ENCODE measurements at places on chromosomes 7 and 10. TPM values are rescaled to one million over a fixed set of nuclear protein-coding genes. Genes with fewer than 3 reads are reported as not detected.

DNA sequence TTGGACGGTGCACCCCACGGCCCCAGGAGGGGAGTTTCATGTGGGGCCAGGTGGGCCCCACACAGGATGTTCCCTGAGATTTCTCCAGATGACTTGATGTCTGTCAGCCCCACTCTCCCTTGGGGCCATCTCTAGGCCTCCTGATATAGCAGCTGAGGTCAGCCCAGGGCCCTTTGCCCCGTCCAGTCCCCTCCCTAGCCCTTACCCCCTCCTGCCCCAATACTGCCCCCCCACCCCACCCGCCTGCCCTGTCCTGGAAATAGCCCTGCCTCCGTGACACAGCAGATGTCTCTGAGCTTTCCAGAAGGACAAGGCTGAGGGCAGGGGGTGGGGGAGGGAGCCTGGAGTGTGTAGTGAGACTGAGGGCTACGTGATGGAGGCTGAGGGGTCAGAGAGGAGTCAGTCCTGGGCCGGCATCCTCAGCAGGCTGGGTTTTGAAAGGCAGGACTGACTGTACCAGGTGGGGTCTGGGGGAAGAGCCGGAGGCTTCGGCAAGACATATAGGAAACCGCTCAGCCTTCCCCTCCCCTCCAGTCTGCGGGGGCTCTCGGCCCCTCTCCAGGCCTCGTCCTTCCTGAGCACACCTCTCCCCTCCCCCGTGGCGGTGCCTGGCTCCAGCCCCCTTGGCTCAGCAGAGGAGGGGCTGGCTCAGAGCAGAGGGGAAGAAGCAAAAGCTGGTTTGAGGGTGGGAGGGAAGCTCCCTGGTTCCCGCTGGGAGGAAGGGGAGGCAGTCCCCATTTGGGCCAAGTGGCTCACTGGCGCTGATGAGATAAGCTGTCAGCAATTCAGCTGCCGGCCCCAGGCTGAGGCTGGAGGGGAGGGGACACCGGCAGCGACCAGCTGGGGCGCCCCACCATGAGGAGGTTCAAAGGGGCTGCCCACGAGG is 2.0 kb downstream of the FLNC start:
- DNase-seq = no peak

DNA sequence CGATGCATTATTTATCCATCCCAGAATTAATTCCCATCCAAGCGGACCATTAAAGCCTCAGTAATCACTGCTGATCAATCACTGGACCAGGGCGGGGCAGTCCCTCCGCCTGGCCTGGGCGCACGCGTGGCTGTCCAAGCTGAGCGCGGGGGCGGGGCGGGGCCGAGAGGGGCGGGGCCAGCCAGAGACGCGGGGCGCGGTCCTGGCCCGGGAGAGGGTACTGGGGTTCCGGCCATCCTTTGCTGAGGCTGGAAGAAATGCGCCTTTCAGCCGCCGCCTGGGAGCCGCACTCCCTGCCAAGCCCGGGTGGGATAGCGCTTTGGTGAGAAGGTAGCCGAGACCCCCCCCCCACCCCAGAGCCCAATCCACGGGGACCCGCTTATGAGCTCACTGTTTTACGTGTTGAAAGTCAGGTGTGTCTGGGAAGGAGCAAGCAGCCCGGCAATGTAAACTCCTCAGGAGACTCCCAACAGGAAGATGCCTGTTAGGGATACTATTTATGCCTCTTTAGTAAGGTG is at the start of gene ARHGAP22:
TSS of gene ARHGAP22 (minus strand) at position 83 of the 518 bp plus-strand sequence. CDS start 277 bp downstream, outside the sequence.
- DNase-seq = peak; percentile 4

- DNase-seq = peak; percentile 33
Observed at GRCh38 chr10:124735491-124736286, 8.5 kb downstream of the FAM53B start.

DNA sequence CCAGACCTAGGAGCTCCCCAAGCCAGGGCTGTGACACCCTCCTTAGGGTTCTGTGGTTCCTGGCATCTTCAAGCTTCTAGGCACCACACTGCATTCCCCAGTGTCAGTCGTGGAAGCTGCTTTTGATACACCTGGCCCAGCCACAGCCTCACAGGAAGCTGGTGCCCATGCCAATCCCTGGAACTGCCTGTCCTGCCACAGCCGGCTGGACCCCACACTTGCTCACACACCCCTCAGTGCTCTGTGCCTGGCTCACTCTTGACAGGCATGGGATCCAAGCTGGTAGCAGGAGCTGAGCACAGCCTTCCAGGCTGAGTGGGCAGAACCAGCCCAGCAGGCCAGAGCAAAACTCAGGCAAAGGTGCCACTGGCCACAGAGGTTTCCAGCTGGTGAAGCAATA is 21.8 kb downstream of the LRRC72 start:
- no peak for DNase-seq

DNA sequence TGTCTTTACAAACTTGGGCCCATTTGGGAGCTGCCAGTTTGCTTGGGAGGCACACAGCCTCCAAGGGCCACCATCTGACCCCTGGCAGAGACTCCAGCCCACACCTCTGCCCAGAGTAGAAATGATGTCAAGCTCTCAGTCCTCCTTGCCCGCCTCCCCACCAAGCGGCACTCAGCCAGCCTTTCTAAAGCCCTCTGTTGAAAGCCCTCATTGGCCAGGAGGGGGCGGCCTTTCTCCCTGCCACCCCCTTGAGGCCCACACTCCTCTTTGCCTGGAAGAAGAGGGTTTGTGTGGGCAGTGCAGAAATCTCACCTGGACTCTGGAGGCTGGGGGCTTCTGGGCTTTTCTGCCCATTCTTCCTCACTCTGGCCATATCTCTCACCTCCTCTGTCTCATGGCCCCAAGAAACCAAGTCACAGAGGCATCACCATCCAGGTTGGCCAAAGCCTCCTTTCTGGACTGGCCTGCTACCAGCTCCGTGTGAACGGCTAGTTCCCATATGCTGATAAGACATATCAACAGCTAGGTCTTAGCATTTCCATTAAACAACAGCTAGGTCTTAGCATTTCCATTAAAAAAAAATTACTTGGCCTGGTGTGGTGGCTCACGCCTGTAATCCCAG is 36.1 kb downstream of the UBTD1 start:
- DNase-seq = peak; percentile 52

CPA2 gene
- not detected for total RNA-seq

- no peak for DNase-seq
Observed at GRCh38 chr10:84428711-84429110, 100.3 kb downstream of the CCSER2 start.

- DNase-seq = no peak
Observed at GRCh38 chr10:102400076-102400475, 4.6 kb downstream of the NFKB2 start.

DNA sequence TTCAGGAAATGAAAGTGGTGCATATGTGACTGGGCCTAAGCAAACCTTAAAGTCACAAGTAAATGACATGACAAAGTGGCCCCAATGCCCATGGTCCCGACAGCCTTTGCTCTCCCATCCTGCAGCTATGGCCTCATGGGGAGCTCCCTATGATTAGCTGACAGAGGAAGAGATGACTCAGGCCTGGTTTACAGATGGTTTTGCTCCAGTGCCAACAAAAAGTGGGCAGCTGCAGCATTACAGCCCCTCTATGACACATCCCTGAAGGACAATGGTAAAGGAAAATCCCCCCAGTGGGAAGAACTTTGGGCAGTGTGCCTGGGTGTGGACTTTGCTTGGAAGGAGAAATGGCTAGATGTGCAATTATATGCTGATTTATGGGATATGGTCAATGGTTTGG is 105.1 kb upstream of the ADCY1 start:
- DNase-seq = no peak

DNA sequence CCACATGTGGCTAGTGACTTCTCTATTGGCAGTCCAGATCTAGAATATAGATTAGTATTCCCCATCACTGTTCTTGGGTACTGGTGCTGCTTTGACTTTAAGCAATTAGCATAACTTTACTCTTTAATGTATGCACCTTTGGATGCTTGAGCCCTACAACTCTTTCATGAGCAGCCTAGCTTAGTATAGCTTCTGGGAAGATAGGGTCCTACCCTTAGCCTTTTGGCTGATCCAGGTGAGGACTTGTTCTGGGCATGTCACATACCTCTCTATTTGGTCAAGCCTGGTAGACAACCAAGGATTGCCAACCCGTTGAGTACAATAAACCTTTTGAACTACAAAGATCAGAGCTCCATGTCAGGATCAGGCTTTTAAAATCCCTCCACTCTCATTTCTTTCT is 17.7 kb downstream of the PCGF5 start:
- DNase-seq = no peak

- no peak for DNase-seq
Observed at GRCh38 chr10:76618171-76618570, 1019.4 kb downstream of the KCNMA1 start.

- no peak for DNase-seq
Observed at GRCh38 chr10:61828034-61828433, 73.5 kb upstream of the ARID5B start.

DNA sequence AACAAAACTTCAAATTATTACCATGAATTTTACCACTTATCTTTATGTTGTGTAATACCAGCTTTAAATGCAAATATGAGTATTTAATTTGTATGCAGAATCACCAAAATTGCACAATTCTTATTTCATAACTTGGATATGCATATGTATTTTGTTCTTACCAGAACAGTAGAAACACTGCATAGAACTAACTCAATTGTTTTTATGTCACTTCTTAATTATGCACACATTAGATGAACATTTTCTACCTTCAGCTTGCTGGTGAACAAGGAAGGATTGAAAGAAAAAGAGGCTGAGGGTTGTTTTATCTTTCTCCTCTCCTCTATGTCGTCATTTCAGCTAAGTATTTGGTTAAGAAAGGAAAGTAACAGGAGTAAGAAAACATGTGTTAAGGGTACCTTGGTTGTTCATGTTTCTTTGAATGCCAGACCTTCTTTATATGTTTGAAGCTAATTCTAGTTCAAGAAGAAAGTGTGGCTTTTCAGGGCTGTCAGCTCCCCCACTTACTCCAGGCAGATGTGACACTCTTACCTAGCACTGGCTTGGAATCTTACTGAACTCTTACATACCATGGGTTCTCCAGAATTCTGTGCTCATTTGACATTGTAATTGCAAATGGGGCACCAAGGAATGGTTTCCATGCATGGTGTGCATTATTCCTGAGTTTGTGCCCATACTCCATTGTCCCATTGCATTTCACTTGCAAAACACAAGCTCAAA is 148.5 kb downstream of the TSPAN12 start:
- DNase-seq = no peak

GRCh38 chr7:113099284-113099919 is 12.8 kb upstream of the GPR85 start:
- no peak for DNase-seq

CFAP43 gene
- total RNA-seq = not detected

DNA sequence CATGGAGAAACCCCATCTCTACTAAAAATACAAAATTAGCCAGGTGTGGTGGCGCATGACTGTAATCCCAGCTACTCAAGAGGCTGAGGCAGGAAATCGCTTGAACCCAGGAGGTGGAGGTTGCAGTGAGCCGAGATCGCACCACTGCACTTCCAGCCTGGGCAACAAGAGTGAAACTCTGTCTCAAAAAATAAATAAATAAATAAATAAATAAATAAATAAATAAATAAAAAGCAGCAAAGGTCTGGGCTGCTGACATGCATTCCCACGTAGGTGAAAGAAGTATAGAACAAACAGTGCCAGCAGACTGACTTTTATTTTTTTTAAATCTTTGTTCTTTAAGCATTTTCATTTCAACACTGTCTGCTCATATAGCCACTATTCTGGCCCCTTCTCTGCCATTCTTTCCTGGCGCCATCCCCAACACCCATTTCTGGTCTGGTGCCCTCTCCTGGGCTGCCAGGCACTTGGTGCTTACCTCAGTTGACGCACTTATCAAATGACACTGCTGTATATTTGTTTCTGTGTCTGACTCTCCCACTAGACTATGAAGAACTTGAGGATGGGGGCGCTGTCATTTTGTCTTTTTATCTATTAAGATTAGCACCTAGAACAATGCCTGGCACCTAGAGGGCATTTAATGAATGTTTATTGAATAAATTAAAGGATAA is 15.6 kb downstream of the FAM107B start:
- DNase-seq = no peak

- DNase-seq = no peak
Observed at GRCh38 chr7:23295401-23295697, 3.8 kb upstream of the MALSU1 start.

DNA sequence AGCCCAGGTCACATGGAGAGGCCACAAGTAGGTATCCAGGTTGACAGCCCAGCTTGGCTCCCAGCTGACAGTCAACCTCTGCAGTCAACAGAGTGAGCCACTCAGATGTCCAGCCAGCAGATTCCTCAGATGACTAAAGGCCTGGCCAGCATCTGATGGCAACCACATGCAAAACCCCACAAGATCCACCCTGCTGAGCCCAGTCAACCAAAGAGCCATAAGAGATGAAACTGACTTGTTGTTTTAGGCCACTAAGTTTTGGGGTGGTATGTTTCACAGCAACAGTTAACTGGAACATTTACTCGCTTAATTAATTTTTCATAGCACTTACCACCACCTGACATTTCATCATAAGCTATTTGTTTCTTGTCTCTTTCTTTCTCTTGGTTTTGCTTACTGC is 107.3 kb upstream of the KDM7A start:
- DNase-seq = no peak

DNA sequence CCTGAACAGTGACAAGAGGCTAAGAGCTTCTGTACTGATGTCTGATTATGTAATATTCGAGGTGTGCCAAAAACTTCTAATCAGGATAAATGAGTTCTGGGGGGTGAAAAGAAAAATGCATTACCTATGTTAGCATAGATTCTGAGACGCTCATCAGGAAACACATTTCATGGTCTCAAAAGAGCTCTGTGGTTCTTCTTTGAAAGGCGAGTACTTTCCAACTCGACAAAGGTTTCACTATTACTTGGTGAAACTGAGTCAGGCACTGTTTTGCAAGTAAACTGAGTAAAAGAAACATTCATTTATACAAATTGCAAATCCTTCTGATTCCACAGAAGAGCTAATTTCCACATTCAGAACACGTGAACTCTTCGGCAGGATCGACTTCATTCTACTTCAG is 523.2 kb downstream of the GATA3 start:
- DNase-seq = no peak

SHH gene
- not detected for total RNA-seq

DNA sequence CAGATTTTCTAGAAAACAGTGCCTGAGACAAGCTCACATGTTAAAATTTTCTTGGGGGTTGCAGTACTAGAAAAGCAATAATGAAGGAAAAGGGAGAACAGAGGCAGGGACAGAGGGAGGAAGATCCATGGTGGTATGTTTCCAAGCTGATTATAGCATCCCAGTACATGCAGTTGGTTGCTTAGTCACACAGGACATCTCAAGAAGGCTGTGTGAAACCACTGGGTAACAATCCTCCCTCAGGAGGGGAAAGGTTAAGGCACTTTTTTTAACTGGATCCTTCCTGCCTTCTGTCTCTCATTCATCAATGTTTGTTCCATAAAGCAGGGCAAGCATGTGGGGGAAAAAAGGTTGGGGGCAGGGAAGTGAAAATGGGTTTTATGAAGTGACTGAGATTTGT is 6.1 kb upstream of the IMMP2L start:
- DNase-seq = no peak

DNA sequence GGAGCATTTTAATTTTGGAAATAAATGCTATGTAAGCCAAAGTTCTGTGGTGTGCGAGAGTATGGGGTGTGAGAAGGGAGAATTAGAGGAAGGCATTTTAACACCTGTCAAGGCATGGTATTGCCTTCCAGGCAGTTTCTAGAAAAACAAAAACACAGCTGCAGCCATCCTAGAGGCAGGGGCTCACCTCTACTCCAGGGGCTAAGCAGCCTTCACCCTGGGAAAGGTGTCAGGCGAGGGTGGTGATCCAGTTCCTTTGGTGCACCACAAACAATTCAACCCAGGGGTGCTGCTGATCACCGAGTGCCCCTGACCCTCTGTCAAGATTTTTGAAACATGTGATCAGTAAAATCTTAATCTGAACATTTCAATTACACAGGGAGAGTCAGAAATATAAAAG is 59.2 kb upstream of the GPR26 start:
- DNase-seq = no peak

CPA5 gene
- 4.0 TPM for total RNA-seq

NRG3 gene
- total RNA-seq = not detected

ZNF727 gene
- not detected for total RNA-seq
